Aorta (tissue), 5 donors: ENCODE measurements at places on chromosomes 12 and 14. TPM values are rescaled to one million over a fixed set of nuclear protein-coding genes. Genes with fewer than 3 reads are reported as not detected.
A peak's percentile ranks its signal among the peaks of the same experiment; 100 is the strongest.

DNA sequence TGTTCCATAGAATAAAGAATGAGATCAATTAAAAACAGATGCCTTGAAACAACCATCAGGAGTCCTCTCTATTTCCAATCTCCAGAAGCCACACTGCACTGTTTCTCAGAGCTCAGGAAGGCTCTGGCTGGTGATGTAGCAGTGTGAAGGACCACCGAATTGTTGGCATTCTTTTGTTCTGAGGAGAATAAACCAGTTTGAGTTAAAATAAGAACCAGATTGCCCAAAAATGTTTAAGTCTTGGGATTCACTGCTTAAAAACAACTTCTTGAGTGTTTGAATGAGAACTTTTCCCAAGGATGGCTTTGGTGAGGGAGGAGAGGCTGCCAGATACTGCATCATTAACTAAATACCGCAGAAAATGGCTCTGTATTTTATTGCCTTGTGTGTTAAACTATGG, 341.2 kb downstream of the C12orf75 start:
- H3K36me3 ChIP-seq = no peaks in the 10 kb centered on the region
- DNase-seq = no peak
- no peak overlapping the region for H3K27ac ChIP-seq
- H3K4me1 ChIP-seq = peaks cover 11% of the 10 kb centered on the region
- no peak overlapping the region for H3K4me3 ChIP-seq

DNA sequence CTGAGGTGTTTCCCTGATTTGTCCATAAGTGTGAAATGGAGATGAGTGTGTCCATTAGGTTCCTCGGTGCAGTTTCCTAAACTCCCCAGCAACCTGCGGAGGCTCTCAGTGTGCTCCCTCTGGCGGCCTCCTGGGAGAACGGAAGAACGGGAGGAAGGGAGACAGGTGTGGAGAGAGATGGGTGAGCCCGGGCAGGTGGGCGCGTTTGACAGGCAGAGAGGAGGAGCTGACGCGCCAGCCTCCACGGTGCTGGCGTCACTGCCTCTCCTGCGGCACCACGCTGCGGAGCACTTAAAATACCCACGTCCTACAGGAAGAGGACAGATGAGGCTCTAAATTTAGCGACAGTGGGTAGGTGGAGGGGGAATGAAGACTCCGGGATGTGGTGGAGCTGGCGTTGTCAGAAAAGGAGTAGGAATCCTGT, 26.8 kb upstream of the PEX5 start:
- H3K4me1 ChIP-seq = no peaks in the 10 kb centered on the region
- no peaks in the 10 kb centered on the region for H3K27me3 ChIP-seq
- no peak overlapping the region for H3K27ac ChIP-seq
- H3K36me3 ChIP-seq = no peaks in the 10 kb centered on the region
- no peak for DNase-seq

DNA sequence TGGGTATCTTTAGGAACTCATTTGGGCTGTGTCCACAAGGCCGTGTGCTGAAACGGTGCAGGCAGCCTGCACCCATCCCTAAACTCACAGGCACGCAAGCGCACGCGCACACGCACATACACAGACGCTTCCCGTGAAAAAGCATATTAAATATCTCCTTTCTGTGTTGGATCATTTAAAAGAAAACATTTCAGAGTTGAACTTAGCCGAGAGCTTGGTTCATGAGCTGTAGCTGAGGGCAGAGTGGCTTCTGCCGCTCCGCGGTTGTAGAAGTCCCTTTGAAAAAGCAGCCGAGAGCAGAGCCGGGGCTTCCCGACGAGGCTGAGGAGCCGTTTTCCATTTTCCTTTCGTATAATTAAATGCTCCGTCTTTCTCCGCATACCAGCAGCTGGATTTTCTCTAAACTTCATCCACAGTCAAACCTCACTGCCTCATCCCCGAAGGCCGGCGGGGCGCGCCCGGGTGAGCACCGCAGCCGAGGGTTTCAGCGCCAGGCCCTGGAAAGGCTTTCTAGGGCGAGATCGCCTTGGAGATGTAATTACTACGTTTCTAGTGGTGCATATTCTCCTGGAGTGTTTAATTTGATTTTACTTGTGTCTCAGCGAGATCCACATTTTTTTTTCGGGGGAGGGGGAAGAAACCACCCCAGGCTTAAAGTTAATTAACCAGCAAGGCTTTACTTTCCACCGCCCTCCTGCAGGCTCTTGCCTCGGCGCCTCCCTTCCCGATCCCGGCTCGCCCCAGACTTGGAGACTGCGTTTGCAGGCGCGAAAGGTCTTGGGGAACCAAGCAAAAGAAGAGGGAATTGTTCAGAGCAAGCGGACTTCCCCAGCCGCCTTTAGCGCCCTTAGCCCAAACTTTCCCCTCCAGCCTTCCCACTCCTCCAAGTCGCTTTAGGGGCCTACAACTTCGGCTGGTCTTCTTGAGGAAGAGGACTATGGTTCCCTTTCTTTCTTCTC, 3.0 kb upstream of the HOXC13 start:
- no peak for DNase-seq
- no peak overlapping the region for H3K27ac ChIP-seq
- H3K36me3 ChIP-seq = no peaks in the 10 kb centered on the region
- H3K4me3 ChIP-seq = no peak overlapping the region
- H3K27me3 ChIP-seq = no peaks in the 10 kb centered on the region
- no peaks in the 10 kb centered on the region for H3K4me1 ChIP-seq

- no peak overlapping the region for H3K27ac ChIP-seq
- no peaks in the 10 kb centered on the region for H3K36me3 ChIP-seq
- H3K27me3 ChIP-seq = no peaks in the 10 kb centered on the region
Measured at GRCh38 chr14:26323869-26324268, 274.0 kb downstream of the NOVA1 start.

- no peaks in the 10 kb centered on the region for H3K36me3 ChIP-seq
- H3K4me1 ChIP-seq = no peaks in the 10 kb centered on the region
- no peaks in the 10 kb centered on the region for H3K27me3 ChIP-seq
- H3K27ac ChIP-seq = no peak overlapping the region
- H3K4me3 ChIP-seq = no peak overlapping the region
Measured at GRCh38 chr12:52423035-52423434, 11.1 kb downstream of the KRT75 start.

DNA sequence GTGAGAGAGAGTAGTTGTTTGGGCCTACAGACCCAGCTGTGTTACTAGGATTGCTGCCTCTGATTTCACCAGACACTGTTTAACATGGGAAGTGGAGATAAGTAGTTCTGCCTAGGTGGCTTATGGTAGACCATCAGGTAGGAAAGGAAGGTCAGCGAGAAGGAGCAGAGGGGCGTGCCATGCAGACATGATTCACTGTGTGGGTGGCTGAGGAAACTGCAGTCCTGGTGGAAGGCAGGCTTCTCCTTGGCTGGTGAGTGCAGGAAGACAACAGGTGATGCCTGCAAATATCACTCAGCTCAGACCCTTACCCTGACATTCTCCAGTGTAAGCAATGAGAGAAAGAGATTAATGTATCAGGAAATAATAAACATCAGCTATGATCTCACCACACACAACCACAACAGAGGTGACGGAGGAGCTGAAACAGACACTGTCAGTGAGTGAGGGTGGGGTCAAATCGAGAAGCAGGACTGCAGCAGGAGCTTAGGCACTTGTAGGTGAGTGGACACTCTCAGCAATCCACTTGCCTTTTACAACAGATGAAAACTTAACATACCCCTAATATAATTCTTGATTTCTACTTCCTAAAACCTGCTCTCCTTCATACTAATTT, 2.1 kb upstream of the PRR4 start:
- peaks cover 3% of the 10 kb centered on the region for H3K36me3 ChIP-seq
- H3K4me3 ChIP-seq = no peak overlapping the region
- H3K4me1 ChIP-seq = no peaks in the 10 kb centered on the region
- no peak for DNase-seq
- no peak overlapping the region for H3K27ac ChIP-seq

- H3K4me3 ChIP-seq = no peak overlapping the region
- no peak for DNase-seq
- H3K36me3 ChIP-seq = no peaks in the 10 kb centered on the region
- H3K27ac ChIP-seq = no peak overlapping the region
- no peaks in the 10 kb centered on the region for H3K27me3 ChIP-seq
Measured at GRCh38 chr14:54746019-54746418, 156.6 kb downstream of the GCH1 start.

DNA sequence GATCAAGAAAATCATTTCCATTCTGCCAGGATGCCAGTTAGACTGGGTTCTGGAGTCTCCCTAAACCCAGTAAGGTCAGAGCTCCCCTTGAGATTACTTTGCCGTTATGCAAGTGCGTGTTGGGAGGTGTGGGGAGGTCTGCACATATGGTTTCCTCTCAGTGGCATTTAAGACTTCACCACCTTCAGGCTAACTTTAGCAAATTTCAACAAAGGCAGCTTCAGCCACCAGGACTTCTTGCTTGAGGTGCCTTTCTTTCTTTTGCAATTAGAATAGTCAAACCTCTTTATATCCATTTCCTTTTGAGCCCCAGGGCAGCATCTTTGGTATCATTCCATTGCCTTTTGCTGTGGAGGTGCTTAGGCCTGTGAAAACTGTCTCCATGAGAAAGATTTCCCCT, 117.2 kb upstream of the CCND2 start:
- H3K4me1 ChIP-seq = no peaks in the 10 kb centered on the region
- no peak overlapping the region for H3K27ac ChIP-seq
- H3K4me3 ChIP-seq = no peak overlapping the region
- no peaks in the 10 kb centered on the region for H3K36me3 ChIP-seq
- no peak for DNase-seq

GRCh38 chr12:51401900-51402299, 10.7 kb upstream of the GALNT6 start:
- H3K27me3 ChIP-seq = no peaks in the 10 kb centered on the region
- no peak overlapping the region for H3K4me3 ChIP-seq
- no peaks in the 10 kb centered on the region for H3K36me3 ChIP-seq
- no peak for DNase-seq
- H3K27ac ChIP-seq = no peak overlapping the region

- H3K4me1 ChIP-seq = no peaks in the 10 kb centered on the region
- no peak overlapping the region for H3K4me3 ChIP-seq
- no peaks in the 10 kb centered on the region for H3K27me3 ChIP-seq
- H3K27ac ChIP-seq = no peak overlapping the region
- peak; percentile 80 for DNase-seq
Measured at GRCh38 chr12:5622280-5622679, 190.4 kb downstream of the NTF3 start.

DNA sequence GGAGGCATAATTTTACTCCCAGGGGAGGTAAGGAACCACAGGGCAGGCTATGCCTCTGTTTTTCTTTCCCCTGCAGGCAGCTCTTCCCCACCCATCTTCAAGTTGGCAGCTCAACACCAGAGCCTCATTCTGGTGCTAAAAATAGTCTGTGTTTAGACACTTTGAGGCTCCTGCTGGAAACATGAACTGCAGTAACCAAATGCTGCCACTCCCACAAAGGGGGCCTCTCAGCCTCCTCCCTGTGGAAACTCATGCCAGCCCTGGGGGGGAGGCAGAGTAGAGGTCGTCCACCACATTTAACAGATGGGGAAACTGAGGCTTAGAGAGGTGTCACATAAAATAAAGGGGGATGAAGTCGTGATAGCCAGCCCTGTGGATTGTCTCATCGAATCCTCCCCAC, 61.4 kb downstream of the WSCD2 start:
- no peaks in the 10 kb centered on the region for H3K36me3 ChIP-seq
- no peak overlapping the region for H3K4me3 ChIP-seq
- no peaks in the 10 kb centered on the region for H3K27me3 ChIP-seq
- DNase-seq = no peak

GRCh38 chr12:108495054-108495453, 20.0 kb upstream of the FICD start:
- no peak overlapping the region for H3K27ac ChIP-seq
- H3K4me3 ChIP-seq = no peak overlapping the region
- DNase-seq = no peak
- no peaks in the 10 kb centered on the region for H3K27me3 ChIP-seq
- no peaks in the 10 kb centered on the region for H3K4me1 ChIP-seq
- H3K36me3 ChIP-seq = no peaks in the 10 kb centered on the region

- H3K36me3 ChIP-seq = no peaks in the 10 kb centered on the region
- peak; percentile 40 for DNase-seq
- H3K27me3 ChIP-seq = no peaks in the 10 kb centered on the region
- no peak overlapping the region for H3K27ac ChIP-seq
- H3K4me1 ChIP-seq = no peaks in the 10 kb centered on the region
Measured at GRCh38 chr14:99349721-99350495, 77.9 kb upstream of the BCL11B start.

DNA sequence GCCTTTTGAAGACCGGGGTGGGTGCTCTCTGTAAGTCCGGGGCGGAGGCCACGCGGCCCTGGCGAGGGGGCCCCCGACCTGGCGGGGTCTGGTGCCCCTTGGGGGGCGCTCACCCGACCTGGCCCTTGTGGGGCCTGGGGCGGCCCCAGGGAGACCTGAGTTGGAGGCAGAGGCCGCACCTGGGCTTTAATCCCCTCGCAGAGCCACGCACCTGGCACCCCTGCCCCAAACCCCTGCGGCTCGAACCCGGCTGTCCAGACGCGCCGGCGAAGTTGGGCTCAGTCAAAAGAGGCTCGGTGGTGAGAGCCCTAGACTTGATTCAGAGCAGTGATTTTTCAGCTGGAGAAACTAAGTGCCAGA, 267 bp downstream of the CFAP251 start:
- H3K27ac ChIP-seq = no peak overlapping the region
- DNase-seq = no peak
- H3K4me1 ChIP-seq = no peaks in the 10 kb centered on the region
- H3K27me3 ChIP-seq = no peaks in the 10 kb centered on the region
- peak overlapping the region; percentile 46 for H3K4me3 ChIP-seq

GRCh38 chr14:28001002-28001401, 765.6 kb upstream of the FOXG1 start:
- DNase-seq = no peak
- no peaks in the 10 kb centered on the region for H3K36me3 ChIP-seq
- H3K27me3 ChIP-seq = no peaks in the 10 kb centered on the region

DNA sequence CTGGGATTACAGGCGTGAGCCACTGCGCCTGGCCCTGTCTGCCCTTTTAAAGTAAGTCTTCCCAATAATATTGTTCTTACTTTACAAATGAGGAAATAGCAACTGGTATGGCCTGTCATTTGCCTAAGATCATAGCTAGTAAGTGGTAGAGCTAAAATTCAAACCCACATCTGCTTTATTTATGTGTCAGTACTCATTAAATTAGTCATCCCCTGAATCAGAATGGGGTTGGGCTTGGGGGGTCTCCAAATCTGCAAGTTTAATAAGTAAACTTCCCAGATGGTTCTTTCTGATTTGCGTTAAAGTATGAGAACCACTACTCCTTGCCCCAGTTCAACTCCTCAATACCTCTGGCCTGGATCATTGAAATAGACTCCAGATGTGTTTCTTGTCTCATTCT, 96.2 kb downstream of the FAR2 start:
- no peaks in the 10 kb centered on the region for H3K27me3 ChIP-seq
- DNase-seq = no peak
- no peak overlapping the region for H3K4me3 ChIP-seq
- no peaks in the 10 kb centered on the region for H3K36me3 ChIP-seq
- no peak overlapping the region for H3K27ac ChIP-seq

The PNMA1 gene
- total RNA-seq = 45.5 TPM

The MSRB3 gene
- 198 TPM for total RNA-seq

The CIT gene
- 7.1 TPM for total RNA-seq

The KCNC2 gene
- not detected for total RNA-seq

The MYF5 gene
- not detected for total RNA-seq

The RHEBL1 gene
- 0.55 TPM for total RNA-seq

The KCNK13 gene
- total RNA-seq = 1.3 TPM
